ENCODE measurements at places on chromosomes 16 and 17.

GRCh38 chr17:16923097-16923903 lies 48.6 kb downstream of the TNFRSF13B start:
- no peak for DNase-seq

DNA sequence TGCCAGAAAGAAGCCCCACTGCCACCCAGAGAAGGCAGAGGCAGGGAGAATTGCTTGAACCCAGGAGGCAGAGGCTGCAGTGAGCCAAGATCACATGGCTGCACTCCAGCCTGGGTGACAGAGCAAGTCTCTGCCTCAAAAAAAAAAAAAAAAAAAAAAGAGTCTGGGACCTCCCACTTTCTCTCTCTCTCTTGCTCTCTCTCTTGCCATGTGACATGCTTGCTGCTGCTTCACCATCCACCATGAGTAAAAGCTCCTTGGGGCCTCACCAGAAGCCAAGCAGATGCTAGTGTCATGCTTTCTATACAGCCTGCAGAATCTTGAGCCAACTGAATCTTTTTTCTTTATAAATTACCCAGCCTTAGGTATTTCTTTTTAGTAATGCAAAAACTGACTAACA lies 21.5 kb upstream of the SRSF1 start:
- DNase-seq, result no peak

GRCh38 chr17:1006054-1006453 lies 9.1 kb downstream of the TIMM22 start:
- DNase-seq, result no peak

GRCh38 chr17:58783380-58783779 lies 27.7 kb downstream of the PPM1E start:
- peak; percentile 4 for DNase-seq

- peak; percentile 90 for DNase-seq
Observed at GRCh38 chr17:7932949-7933348, 943 bp downstream of the CNTROB start.

- DNase-seq, result no peak
Observed at GRCh38 chr17:2672026-2672425, 39.5 kb downstream of the CLUH start.

DNA sequence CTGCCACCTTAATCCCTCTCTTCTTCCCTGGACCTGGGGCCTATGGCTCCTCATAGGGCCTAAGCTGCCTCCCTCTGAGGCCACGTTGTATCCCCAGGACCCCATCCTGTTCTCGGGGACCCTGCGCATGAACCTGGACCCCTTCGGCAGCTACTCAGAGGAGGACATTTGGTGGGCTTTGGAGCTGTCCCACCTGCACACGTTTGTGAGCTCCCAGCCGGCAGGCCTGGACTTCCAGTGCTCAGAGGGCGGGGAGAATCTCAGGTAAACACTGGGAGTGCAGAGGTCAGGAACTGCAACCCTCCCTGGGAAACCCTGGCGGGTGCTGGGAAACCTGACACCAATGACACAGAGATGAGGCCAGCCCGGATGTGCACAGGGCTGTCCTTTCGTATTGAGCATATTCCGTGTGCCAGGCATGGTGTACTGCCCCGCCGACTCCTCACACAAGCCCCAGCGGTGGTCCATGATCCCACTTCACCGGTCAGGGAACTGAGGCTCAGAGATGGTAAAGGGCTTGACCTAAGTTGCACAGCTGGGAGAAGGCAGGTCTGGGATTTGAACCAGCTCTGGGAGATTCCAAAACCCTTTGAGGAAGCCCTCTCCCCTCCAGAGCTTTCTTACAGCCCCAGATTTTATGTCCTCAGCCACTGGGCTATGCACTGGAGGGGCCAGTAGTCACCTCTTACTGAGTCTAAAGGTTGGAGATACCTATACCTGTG lies 22.9 kb downstream of the ANKRD40 start:
- DNase-seq, result no peak

DNA sequence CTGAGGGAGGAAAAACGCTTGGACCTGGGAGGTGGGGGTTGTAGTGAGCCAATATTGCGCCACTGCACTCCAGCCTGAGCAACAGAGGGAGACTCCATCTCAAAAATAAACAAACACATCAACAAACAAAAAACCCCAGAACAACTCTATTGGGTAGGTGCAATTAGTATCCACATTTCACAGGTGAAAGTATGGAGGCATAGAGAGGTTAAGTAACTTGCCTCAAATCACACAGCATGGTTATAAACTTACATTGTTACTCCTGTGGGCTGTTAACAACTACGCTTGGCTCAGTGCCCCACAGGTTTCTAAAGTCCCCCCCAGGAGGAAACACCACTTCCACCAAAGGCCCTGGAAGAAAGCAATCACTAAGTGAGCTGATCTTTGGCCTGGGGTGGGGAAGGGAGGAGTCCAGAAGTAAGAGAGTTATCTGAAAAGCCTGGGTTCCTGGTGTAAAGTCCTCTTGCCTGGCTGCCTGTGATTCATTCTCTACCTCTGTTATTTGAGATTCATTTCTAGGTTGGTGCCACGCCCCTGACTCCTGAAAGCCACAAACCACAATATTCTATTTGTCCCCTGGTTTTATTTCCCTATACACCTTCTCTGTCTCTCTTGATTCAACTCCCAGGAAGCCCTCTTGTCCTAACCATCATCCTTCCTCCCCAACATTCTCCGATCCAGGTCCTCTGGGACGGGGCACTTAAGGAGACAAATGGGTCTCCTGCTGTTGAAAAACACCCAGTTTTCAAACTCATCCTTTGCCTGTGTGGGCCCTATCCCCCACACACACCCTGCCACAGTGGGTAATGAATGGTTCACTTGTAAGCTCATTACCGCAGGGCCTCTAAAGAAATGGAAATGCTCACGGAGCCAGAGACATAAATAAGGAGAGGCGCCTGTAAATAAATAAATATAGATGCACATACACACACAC lies 195.4 kb downstream of the XYLT1 start:
- peak; percentile 26 for DNase-seq

DNA sequence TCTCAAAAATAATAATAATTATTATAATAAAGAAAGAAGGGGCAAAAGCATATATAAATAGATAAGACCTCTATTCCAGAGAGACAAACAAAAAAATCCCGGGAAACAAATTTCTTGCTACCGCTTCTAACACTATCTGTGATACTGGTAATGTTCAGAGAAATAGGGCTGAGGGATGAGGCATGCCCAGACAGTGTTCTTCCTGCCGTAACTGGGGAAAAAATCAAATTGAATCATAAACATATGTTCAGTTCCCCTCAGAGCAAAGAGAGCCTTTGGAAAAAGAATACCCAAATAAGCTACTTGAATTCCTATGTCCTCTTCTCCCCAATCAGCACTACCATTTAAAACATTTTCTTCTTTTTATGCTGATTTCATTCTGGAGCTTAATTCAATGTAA lies 688.0 kb downstream of the KCNJ2 start:
- DNase-seq, result no peak

GRCh38 chr17:31629696-31630470 lies 229.2 kb downstream of the COPRS start:
- peak; percentile 54 for DNase-seq

DNA sequence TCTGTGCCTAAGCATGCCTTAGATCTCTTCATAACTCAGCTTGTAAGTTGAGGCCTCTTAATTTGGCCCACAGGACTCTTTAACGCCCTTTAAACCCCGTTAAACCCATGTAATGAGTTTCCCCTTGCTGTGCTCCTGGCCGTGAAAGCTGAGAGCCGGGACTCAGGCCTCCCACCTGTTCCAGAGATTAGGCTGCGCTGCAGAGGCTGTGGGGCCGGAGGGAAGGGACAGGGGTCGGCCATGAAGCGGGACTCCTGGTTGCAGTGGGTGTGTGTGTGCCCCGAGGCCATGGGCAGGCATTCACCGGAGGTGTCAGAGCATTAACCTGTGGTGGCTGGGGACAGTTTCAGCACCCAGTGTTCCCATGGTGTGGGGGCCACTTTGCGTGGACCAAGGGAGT lies 150.8 kb upstream of the IRX3 start:
- no peak for DNase-seq

- peak; percentile 87 for DNase-seq
Observed at GRCh38 chr16:81431554-81432353, 12.9 kb upstream of the CMIP start.

GRCh38 chr16:46612121-46612520 lies 9.1 kb downstream of the SHCBP1 start:
- DNase-seq, result no peak

- no peak for DNase-seq
Observed at GRCh38 chr17:41024697-41025096, 2.3 kb downstream of the KRTAP1-5 start.

- DNase-seq, result peak; percentile 75
Observed at GRCh38 chr17:19513897-19514488, 19.7 kb upstream of the SLC47A1 start.

- no peak for DNase-seq
Observed at GRCh38 chr17:78340183-78340955, 19.5 kb downstream of the SOCS3 start.

DNA sequence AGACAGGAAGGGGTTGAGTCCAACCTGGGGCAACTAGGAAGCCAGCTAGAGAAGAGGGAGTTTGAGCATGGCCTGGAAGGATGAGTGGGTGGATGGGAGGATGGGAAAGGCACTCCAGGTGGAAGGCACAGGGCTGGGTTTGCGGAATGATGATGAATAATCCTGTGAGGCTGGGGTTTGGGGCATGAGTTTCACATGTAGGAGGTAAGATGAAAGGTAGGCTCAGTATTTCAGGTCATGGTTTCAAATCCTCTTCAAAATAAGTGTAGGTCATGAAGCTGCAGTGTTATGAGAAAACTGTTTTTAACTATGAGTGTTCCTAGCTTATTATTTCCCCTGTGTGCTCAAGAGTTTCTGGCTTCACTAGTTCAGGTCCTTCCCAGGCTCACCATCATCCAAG lies 130.3 kb downstream of the SKAP1 start:
- DNase-seq, result no peak

GRCh38 chr17:11138023-11138422 lies 103.0 kb upstream of the SHISA6 start:
- no peak for DNase-seq

DNA sequence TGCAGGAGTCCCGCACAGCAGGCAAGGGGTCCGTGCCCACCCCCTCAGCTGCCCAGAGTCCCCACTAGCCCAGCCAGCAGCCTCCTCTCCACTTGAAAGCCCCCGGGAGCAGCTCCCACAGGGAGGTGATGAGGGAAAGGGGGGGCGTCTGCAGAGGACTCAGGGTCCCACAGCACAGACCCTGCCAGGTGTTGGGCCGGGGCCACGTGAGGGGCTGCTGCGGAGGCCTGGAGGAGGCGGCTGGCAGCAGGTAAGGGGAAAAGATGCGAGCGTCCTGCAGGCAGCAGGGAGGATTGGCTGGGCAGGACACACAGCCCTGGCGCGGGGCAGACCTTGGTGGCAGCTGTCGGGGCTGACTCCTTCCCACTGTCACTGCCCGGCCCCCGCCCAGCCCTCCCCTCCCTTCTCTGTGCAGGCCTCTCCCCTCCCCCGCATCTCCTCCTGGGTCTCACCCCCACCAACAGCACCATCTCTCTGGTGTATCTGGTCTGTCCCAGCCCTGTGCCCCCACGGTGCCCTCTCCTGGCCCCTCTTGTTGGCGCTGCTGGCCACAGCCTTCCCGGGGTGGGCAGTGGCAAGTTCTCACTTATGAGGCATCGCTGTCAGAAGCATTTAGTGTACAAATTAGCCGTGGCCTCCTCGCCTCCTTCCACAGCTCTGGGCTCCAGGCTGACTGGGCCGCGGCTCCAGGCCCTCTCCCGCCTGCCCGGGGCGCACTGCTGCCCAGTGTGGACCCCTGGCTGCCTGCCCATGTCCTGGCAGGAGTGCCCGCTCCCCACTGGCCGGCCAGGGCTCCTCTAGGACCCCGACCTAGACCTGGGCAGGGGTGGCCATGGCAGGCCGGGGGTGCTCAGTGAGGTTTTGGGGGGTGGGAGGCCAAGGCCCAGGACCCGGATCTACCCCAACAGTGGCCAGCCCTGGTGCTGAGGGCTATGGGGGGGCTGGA lies 4.4 kb upstream of the PRR35 start:
- DNase-seq, result no peak

GRCh38 chr17:394718-395095 lies 42.1 kb upstream of the RPH3AL start:
- no peak for DNase-seq

DNA sequence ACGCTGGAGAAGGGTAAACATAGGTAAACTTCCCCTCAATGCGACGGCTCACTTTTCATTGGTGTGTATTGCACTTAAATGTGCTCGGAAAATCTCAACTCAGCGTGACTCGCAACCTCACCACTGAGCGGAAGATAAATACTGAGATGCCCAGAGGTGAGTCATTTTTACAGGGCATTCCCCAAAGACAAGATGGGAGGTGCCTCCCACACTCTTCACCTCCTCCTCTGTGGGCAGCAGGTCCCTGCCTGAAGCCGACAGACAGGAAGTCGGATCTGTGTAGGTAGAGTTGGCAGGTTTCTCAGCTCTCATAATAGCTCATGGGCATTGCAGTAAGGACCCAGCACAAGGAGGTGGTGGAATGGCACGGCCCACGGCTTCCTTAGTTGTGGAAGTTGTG lies 274.6 kb upstream of the HSBP1 start:
- peak; percentile 86 for DNase-seq

- no peak for DNase-seq
Observed at GRCh38 chr16:80585764-80586163, 45.0 kb downstream of the DYNLRB2 start.

GRCh38 chr16:72001180-72001874 lies 1.1 kb upstream of the PKD1L3 start:
- no peak for DNase-seq

- DNase-seq, result peak; percentile 53
Observed at GRCh38 chr16:17497648-17498047, 26.9 kb upstream of the XYLT1 start.

DNA sequence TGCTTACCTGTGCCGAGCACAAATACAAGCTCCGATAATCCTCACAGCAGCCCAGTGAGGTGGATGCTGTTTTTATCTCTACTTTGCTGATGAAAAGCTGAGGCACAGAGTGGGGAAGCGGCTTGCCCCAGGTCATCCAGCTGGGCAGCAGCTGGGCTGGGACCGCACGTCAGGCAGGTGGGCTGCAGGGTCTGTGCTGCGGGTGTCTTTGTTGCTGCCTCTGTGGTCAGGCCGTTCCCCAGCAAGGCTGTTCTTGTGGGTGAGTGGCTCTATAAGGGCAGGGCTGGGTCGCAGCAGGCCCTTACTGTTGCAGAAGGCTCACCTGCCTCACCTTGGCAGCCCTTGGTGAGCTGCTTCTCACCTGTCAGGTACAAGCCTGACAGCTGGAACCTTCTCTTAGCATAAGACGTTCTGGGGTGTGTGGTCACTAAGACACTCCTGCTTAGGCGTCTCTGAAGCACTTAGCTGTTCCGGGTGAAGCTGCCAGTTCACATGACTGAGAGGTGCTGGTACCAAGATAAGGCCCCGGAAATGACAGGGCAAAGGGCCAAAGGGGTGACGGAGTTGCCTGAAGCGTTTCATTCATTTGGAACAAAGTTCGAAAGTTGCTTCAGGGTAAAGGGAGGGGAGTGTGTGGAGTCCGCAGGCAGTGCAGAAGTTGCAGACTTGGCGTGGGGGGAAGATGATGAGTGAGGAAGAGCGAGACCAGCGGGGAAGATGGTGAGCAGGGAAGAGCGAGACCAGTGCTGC lies 17.4 kb downstream of the IRF8 start:
- no peak for DNase-seq

Measured in ELR (cell line).